ENCODE measurements at places on chromosomes 1 and 21. TPM values are rescaled to one million over a fixed set of nuclear protein-coding genes. Genes with fewer than 3 reads are reported as not detected.

DNA sequence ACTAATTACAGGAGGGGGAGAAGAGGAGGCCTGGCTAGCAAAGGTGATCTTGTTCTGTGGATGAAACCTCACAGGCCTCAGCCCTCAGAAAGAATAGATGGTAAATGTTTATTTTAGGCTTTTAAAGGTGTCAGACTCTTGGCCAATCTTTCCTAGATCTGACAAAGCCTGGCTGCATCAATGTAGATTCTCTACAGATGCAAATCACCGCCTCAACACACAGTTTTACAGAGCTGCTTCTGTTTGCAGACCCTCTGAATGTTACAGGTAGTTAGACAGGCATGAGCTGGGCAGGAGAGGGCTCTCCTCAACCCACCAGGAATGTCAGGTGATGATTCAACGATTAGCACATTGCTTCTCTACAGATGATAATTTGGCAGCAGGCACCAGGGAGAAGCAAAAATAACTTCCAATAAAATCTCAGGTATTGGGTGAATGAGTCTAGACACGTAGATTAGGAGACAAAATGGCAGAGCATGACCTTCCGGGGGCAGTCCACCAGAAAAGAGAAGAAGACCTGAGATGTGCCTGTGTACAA, 105.4 kb upstream of the VANGL1 start:
- H3K27me3 ChIP-seq: no peaks in the 10 kb centered on the region
- DNase-seq: no peak
- no peak overlapping the region for H3K4me3 ChIP-seq
- no peaks in the 10 kb centered on the region for H3K36me3 ChIP-seq

- 0 out of 2 replicates have a peak, but pooled peaks cover under 1% of the 10 kb centered on the region for H3K4me1 ChIP-seq
- no peak overlapping the region for H3K27ac ChIP-seq
- peaks cover 4% of the 10 kb centered on the region for H3K36me3 ChIP-seq
- peak; percentile 49 for DNase-seq
- H3K27me3 ChIP-seq: no peaks in the 10 kb centered on the region
Measured at GRCh38 chr1:243748706-243749283, 101.2 kb downstream of the AKT3 start.

Gene PRKACB
- 51.7 TPM for total RNA-seq

GRCh38 chr1:17671314-17671705, 83.8 kb upstream of the ACTL8 start:
- no peaks in the 10 kb centered on the region for H3K27me3 ChIP-seq
- no peaks in the 10 kb centered on the region for H3K4me1 ChIP-seq
- no peak for DNase-seq
